ENCODE measurements at places on chromosomes 7 and 10. TPM values are rescaled to one million over a fixed set of nuclear protein-coding genes. Genes with fewer than 3 reads are reported as not detected.

The C10orf67 gene
- not detected for total RNA-seq

The TAS2R4 gene
- total RNA-seq: 0.18 TPM

The FAM237B gene
- not detected for total RNA-seq

The TMEM229A gene
- not detected for total RNA-seq

The METTL2B gene
- total RNA-seq: 87.8 TPM

The PRLHR gene
- not detected for total RNA-seq
